Naive thymus-derived CD8-positive, alpha-beta T cell (primary cell): ENCODE measurements at places on chromosomes 3 and 15.
A peak's percentile ranks its signal among the peaks of the same experiment; 100 is the strongest.

DNA sequence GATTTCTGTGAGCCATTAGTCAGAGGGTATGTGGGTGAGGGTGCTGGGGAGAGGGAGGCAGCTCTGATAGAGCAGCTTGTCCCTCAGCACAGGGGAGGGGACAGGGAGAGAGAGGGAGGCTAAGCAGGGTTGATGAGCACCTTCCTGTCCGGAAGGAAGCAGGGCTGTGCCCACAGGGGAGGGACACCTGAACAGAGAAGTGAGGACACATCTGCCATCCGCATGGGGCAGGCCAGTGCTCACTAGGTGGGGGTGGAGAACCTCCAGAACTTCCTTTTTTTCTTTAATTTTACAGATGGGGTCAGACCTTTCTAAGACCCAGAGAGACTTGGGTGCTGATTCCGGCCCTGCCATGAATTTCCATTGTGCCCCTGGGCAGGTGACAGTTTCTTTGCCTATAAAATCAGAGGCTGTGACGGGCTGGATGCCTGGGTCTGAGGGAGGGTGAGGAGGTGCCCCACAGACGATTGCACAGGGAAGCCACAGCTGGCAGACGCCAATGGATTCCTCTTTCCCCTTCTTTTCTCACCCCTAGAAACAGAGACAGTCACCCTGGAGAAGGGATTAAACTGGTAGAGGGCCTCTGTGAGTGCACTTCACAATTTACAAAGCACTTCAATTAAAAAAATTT is 4.1 kb upstream of the TGM5 start:
- DNase-seq: no peak

DNA sequence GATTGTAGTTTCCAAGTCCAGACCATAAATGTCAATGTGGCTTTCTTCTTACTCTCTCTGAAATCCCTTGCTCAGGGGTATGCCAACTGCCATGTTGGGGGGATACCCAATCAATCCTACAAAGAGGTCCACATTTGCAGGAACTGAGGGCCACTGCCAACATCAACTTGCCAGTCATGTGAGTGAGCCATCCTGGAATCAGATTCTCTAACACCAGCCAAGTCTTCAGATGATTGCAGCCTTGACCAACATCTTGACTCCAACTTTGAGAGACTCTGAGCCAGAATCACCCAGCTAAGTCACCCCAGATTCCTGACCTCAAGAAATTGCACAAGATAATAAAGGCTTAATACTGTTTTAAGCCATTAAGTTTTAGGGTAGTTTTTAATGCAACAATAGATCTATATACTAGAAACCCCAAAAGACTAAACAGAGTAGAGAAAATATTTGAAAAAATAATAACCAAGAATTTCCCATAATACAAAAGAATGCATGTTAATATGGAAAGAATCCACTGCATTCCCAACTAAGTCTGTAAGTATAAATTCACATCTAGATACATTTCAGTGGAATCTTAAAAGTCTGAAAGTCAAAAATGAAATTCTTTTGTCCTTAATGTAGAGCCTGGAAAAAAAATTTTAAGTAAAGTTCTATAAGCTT is 22.4 kb downstream of the ISG20 start:
- DNase-seq: no peak

DNA sequence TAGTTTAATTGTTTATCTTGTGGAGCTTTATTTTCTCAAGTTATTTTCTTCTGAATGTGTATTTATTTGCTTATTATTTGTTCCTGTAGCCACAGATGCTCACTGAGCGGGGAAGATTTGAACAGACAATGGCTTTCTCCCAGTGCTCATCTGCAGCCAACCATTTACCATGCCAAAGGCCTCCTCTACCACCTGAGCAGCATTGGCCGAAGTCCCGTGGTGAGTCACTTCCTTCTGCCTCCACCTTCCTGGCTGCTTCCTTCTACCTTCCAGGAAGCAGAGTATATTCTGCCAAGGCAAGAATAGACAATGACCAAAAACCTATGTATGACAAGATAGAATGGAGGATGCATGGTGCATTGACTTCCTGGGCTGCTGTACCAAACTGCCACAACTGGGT is 443.1 kb downstream of the AGBL1 start:
- no peak for DNase-seq

DNA sequence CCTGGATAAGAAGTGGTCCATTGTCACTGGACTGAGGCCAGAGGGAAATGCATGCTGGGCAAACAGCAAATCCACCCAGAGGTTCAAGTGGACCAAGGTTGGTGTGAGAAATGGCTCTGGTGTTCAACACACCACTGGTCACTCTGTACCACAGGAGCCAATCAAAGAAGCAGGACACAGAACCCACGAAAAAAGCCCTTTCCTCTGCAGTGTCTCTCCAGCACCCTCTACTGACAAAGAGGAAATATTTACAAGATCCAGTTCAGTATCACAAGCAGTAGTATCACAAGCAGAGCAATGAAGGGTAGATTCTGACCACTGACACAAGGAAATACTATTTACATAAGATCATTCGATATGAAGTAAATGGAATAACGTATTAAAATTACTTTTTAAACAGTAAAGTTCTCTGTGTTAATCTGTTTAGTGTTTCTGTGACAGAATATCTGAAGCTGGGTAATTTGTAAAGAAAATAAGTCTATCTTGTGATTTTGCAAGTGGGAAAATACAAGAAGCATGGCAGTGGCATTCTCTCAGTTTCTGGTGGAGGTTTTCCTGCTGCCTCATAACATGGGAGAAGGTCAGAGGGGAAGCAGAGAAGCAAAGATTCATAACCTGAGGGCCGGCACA is 390.7 kb downstream of the EFHB start:
- no peak for DNase-seq

- DNase-seq: no peak
These were observed 988.0 kb downstream of the SQOR start for GRCh38 chr15:46622851-46623250.

DNA sequence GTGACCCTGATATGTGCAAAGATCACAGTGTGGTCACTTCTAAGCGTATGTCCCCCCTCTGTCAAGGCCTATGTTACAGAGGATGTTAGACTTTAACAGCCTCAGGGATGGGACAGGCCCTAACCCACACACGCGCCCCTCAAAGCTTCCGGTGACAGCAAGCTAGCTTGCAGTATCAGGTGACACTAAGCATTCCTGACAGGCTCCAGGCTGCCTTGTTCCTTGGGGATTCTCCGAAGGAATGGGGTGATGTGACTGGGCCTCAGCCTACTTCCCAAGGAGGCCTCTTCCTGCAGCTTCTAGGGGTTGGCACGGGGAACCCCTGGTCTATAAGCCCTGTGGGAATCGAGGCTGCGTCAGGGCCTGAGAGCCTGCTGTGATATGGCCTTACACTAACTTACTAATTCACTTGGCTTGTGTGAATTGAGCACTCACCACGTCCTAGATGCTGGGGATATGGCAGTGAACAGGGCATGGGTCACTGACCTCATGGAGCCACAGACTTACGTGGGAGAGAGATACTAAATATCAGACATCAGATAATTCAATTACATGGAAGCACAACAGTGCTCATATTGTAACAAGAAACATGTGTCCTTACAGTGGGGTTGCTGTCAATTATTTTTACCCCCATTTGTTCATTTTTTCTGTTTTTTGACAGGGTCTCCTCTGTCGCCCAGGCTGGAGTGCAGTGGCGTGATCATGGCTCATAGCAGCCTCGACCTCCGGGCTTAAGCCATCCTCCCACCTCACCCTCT is 11.4 kb upstream of the SPTBN5 start:
- no peak for DNase-seq

DNA sequence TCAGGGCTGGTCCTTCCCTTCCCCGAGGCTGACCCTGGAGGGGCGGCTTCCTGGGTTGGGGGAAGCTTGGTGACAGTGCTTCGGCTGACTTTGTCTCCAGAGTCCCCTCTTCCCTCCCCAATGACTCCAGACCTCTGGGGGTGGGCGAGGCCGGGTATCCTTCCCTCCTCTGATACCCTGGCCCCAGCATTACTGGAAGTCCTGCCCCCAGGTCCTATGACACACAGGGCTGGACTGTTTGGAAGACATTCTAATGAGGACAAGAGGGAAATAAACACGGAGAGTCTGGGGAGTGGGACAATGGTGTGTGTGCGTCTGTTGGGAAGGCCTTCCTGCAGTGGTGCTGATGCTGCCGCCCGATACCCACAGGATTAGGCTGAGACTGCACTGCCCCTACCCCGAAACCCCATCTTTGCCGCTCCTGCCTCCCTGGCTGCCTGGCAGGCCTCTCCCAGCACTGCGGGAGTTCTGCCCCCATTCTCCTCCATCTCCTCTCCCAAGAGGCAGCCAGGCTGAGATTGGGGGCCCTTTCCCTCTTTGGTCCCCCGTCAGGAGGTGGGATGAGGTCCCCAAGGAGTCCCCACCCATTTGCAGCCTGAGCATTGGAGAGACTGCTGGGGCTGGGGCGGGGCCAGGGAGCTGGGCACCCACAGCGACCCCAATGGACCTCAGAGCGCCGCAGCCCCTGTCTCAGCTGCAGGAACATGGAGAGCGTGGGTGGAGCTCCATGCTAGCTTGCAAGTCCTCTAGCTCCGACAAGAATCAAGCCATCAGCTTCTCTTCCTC is 29.7 kb upstream of the FBLN2 start:
- DNase-seq: no peak

GRCh38 chr15:71294251-71294910 is 179.1 kb downstream of the THSD4 start:
- DNase-seq: no peak

DNA sequence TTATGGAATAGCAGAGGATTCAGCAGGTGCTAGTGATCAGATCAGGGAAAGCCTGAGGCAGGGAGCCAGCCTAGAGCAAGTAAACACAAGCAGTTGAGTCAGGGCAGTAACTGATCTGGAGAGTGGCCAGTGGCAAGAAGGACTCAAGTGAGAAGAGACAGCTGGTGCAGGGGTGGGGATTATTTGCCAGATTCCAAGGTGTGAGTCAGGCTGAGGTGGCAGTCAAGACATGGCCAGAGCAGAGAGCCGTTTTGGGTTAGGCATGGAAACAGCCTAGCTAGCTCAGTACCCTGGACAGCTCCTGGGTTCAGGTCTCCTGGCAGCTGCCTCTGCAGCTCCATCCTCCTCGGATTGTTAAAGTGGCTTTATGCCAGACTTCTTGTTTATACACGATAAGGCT is 281.9 kb upstream of the ONECUT1 start:
- peak; percentile 2 for DNase-seq

GRCh38 chr3:163753033-163753432 is 1325.3 kb downstream of the SI start:
- no peak for DNase-seq

- DNase-seq: no peak
These were observed 11.7 kb downstream of the TPM1 start for GRCh38 chr15:63054281-63054683.

DNA sequence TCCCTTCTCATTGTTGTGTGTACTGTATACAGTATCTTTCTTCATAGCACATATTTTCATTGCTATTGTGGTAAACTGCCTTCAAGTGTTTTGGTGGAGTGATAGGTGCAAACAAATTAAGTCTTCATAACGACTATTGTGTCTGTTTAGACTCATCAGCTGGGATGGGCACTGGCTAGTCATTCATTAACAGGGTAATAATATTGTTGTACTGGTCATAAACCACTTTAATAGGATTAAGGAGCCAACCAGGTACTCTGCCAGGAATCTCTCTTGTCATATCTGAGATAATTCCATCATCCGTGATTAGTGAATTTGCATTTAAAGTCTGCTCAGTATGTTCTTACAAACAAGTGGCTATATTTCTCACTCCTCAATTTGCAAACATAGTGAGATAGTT is 10.2 kb upstream of the TMEM45A start:
- DNase-seq: no peak
